Osteoblast (primary cell): ENCODE measurements at places on chromosomes 3 and 15.
A peak's percentile ranks its signal among the peaks of the same experiment; 100 is the strongest.

GRCh38 chr3:20096135-20096685, 56.0 kb downstream of the KAT2B start:
- peak; percentile 46 for DNase-seq

DNA sequence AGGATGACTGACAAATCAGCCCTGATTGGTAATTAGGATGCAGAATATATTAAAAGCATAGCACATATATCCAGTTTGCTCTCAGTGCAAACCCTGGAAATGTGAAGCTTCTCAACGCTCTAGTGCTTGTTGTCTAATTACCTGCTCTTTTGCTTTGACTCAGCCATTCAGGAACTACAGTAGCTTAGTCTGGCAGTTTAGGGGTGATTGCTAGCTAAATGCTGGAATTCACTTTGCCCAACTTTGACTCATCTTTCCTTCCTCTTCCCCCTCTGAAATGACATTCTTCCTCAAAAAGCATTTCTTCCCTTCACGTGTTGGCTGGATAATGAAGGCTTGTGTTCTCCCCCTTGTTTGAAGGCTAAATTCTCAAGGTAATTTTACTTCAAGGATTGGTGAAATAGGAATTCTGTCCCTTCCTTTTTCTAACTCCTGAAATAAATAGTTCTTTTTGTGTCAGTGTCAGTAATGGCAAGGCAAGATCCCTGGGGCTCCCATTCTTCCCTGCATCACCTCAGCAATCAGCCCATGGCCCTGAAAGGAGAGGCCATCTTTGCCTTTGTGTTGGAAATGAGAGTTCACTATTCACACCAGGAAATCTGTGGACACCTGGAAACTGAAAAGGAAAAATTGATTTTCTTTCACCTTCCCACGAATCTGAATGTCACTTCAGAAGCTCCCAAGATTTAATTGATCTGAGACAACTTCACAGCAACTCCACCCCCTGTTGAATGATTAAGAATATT, 103.6 kb downstream of the ECT2 start:
- DNase-seq = no peak

GRCh38 chr3:61323094-61323493, 71.8 kb upstream of the FHIT start:
- DNase-seq = no peak

- no peak for DNase-seq
Measured at GRCh38 chr3:127150513-127151250, 42.2 kb upstream of the PRR23E start.

- DNase-seq = no peak
Measured at GRCh38 chr15:45377609-45378148, 665 bp downstream of the GATM start.

- DNase-seq = no peak
Measured at GRCh38 chr3:61629442-61629841, 68.1 kb downstream of the PTPRG start.

DNA sequence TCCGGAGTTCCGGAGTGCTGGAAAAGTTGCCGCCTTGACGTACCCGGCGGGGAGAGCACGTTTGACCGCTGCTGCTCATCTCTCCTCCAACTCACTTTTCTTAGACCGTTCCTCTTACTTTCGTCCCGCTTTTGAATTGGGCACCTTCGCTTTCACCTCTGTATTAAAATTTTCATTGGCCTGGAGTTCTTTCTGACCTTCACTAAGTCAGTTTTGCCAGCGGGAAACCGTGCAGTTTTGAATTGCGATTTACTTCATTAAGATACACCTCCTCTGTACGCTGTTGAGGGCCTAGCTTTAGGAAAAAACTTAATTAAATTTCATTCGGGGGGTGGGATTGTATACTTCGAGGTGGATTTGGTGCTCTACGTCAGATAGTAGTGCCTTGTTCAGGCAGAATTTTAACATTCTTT, 1.3 kb downstream of the GMPS start:
- DNase-seq = no peak

DNA sequence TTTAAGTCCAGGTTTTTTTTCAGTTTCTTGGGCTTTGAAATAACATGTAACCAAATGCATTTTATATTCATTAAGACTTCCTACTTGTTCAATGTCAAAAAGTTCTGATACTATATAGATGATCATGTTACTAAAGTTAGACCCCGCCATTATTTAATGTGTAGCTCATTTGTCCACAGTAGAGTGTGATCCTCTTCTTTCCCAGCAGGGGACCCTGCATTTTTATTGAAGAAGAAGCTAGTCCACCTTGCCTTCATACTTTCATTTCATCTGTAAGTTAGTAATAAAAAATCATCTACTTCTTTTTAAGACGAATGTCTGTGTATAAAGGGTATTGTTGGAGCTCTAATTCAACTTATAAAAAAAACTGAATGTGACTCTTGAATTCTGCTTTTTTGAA, 404.6 kb downstream of the SI start:
- DNase-seq = no peak

- DNase-seq = peak; percentile 64
Measured at GRCh38 chr3:157530637-157531300, 27.6 kb upstream of the VEPH1 start.

- no peak for DNase-seq
Measured at GRCh38 chr3:157392104-157392503, 44.5 kb upstream of the PTX3 start.

- no peak for DNase-seq
Measured at GRCh38 chr3:72413228-72413627, 435.0 kb downstream of the SHQ1 start.

DNA sequence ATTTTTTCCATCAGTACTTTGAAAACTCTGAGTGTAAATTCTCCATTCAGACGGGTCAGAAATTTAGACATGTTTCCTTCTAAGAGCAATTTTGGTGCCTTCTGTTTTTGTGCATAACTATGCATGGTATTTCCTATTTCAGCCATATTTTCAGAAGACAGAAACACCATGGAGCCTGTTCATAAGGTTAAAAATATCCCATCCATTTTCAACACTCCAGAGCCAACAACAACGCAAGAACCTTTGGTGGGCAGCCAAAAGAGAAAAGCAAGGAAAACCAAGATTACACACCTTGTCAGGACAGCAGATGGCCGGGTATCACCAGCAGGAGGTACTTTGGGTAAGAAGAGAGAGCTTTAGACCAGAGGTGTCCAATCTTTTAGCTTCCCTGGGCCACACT, 275.6 kb downstream of the BBX start:
- DNase-seq = no peak

GRCh38 chr3:82208002-82208710, 446.7 kb upstream of the GBE1 start:
- no peak for DNase-seq

DNA sequence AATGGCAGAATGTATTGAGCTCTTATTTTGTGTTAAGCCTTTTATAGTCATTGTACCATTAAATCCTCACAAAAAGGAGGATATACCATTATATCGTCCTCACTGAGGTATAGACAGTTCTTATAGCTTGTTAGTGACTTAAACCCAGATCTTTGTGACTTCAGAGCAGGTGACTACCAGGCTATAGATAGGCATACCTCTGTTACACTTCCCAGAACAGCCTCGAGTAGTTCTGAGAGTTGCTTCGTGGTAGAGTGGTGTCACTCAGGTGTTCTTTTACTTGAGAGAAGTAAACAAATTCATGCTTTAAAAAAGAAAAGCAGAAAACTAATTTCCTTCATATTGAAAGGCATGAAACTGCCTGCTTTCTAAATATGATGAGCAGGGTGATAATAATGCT, 59.9 kb downstream of the SEC22A start:
- no peak for DNase-seq
